Bronchus fibroblast of lung (primary cell): ENCODE measurements at places on chromosomes 16 and 17. TPM values are rescaled to one million over a fixed set of nuclear protein-coding genes. Genes with fewer than 3 reads are reported as not detected.

Gene KRTAP9-2
- total RNA-seq: not detected in 2 replicates

Gene KCNJ2
- 1.0 TPM in 2 replicates for total RNA-seq

Gene CNTNAP4
- total RNA-seq: not detected in 2 replicates

Gene HMOX2
- total RNA-seq: 54.1 and 60.0 TPM in 2 replicates

Gene CMTM2
- not detected in 2 replicates for total RNA-seq
